ENCODE measurements at places on chromosomes 16 and 17. TPM values are rescaled to one million over a fixed set of nuclear protein-coding genes. Genes with fewer than 3 reads are reported as not detected.
A peak's percentile ranks its signal among the peaks of the same experiment; 100 is the strongest.

LLGL2 gene
- 51.9 TPM for total RNA-seq

KRT25 gene
- total RNA-seq = not detected

WNT3 gene
- total RNA-seq = 4.1 TPM

PEMT gene
- 167 TPM for total RNA-seq

KRT33A gene
- total RNA-seq = not detected

SNAI3 gene
- total RNA-seq = 0.21 TPM

RABEP2 gene
- 6.7 TPM for total RNA-seq

KRTAP9-2 gene
- not detected for total RNA-seq

GINS2 gene
- 3.7 TPM for total RNA-seq

CORO6 gene
- 0.62 TPM for total RNA-seq

SLC5A11 gene
- 1.6 TPM for total RNA-seq

WFIKKN2 gene
- total RNA-seq = not detected

ASPHD1 gene
- not detected for total RNA-seq

FAM117A gene
- total RNA-seq = 7.3 TPM

DNA sequence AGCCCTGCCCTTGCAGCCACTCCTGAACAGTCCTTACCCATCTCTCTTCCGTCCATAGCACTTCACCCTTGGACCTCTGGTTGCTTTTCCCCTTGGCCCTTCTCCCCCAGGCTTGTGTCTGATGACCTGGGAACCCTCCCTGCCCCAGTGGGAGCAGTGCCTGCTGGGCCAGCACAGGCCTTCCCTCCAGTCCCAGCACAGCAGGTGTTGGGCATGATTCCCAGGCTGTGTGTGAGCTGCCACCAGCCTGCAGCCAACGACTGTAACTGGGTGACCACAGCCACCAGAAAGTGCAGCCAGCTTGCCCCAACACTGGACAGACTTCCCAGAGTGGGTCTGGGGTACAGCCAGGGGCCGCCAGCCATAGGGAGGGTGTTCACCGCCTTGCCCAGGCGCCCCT lies 30.0 kb downstream of the CRAMP1 start:
- no peaks in the 10 kb centered on the region for H3K27me3 ChIP-seq
- no peaks in the 10 kb centered on the region for H3K36me3 ChIP-seq
- H3K4me1 ChIP-seq = no peaks in the 10 kb centered on the region
- no peak overlapping the region for H3K27ac ChIP-seq
- DNase-seq = no peak

- no peaks in the 10 kb centered on the region for H3K4me1 ChIP-seq
- no peaks in the 10 kb centered on the region for H3K36me3 ChIP-seq
- H3K27me3 ChIP-seq = no peaks in the 10 kb centered on the region
- DNase-seq = peak; percentile 65
- peak within 1 kb of the TSS; percentile 29 for H3K4me3 ChIP-seq
- peak within 1 kb of the TSS; percentile 51 for H3K27ac ChIP-seq
These were observed at the start of gene ATP2A3 for GRCh38 chr17:3964203-3965117. ATP2A3 (minus strand) TSS chr17:3964437; CDS start chr17:3964291, 146 bp downstream.

GRCh38 chr17:36935671-36936454 lies 1.4 kb upstream of the LHX1 start:
- H3K27me3 ChIP-seq = peaks cover 85% of the 10 kb centered on the region
- no peak overlapping the region for H3K4me3 ChIP-seq
- H3K4me1 ChIP-seq = no peaks in the 10 kb centered on the region
- no peak for DNase-seq
- no peaks in the 10 kb centered on the region for H3K36me3 ChIP-seq

DNA sequence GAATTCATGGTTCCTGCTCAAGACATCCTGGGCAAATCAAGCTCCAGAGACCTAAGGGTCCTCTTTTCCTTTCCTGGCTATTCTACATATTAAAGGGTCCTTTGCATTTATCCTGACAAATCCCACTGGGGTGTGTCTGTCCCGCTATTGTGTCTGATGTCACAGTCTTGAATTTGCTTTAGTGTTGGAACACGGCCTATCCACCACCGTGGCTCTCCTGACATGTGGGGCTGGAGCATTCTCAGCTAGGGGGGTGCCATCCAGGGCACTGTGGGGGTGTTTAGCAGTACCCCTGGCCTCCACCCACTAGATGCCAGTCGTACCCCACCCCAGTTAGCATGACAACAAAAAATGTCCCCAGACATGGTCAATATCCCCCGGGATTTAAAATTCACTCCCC lies 92.9 kb downstream of the IRF8 start:
- H3K4me1 ChIP-seq = peaks cover 6% of the 10 kb centered on the region
- no peaks in the 10 kb centered on the region for H3K36me3 ChIP-seq
- no peak overlapping the region for H3K4me3 ChIP-seq
- DNase-seq = peak; percentile 27
- H3K27ac ChIP-seq = no peak overlapping the region
- no peaks in the 10 kb centered on the region for H3K27me3 ChIP-seq

- H3K4me1 ChIP-seq = no peaks in the 10 kb centered on the region
- DNase-seq = no peak
- H3K36me3 ChIP-seq = no peaks in the 10 kb centered on the region
- no peaks in the 10 kb centered on the region for H3K27me3 ChIP-seq
- no peak overlapping the region for H3K4me3 ChIP-seq
These were observed 252.9 kb upstream of the XYLT1 start for GRCh38 chr16:17723531-17724134.

DNA sequence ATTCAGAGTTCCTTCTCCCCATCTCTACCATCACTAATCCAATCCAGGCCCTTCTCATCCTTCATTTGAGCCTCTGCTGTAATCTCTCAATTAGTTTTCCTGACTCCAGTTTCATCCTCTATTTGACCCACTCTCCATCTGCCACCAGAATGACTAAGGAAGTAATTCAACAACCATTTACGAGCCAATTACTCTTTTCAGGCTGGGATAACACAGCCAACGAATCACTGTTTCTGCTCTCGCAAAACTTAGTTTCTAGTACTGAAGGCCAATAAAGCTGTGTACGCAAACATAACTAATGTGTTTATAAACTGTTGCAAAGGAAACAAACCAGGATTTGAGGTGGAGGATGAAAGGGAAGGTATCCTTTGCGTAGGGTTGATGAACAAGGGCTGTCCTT lies 53.7 kb downstream of the MAP2K6 start:
- H3K27me3 ChIP-seq = no peaks in the 10 kb centered on the region
- no peak overlapping the region for H3K27ac ChIP-seq
- no peaks in the 10 kb centered on the region for H3K36me3 ChIP-seq
- H3K4me1 ChIP-seq = no peaks in the 10 kb centered on the region
- no peak for DNase-seq

GRCh38 chr16:88570691-88571092 lies 489 bp downstream of the ZC3H18 start:
- no peaks in the 10 kb centered on the region for H3K27me3 ChIP-seq
- DNase-seq = no peak
- peaks cover 5% of the 10 kb centered on the region for H3K36me3 ChIP-seq
- H3K27ac ChIP-seq = peak overlapping the region; percentile 80
- H3K4me1 ChIP-seq = no peaks in the 10 kb centered on the region
- peak overlapping the region; percentile 88 for H3K4me3 ChIP-seq

GRCh38 chr16:50528820-50529219 lies 19.4 kb upstream of the NKD1 start:
- no peak overlapping the region for H3K4me3 ChIP-seq
- H3K36me3 ChIP-seq = no peaks in the 10 kb centered on the region
- peaks cover 11% of the 10 kb centered on the region for H3K4me1 ChIP-seq
- DNase-seq = no peak
- H3K27me3 ChIP-seq = no peaks in the 10 kb centered on the region

- H3K27me3 ChIP-seq = no peaks in the 10 kb centered on the region
- peak within 1 kb of the TSS; percentile 62 for H3K27ac ChIP-seq
- peak within 1 kb of the TSS; percentile 73 for H3K4me3 ChIP-seq
These were observed at the start of gene GIT1 for GRCh38 chr17:29589524-29590410. GIT1 (minus strand) TSS chr17:29589648; CDS start chr17:29589378, 270 bp downstream.

DNA sequence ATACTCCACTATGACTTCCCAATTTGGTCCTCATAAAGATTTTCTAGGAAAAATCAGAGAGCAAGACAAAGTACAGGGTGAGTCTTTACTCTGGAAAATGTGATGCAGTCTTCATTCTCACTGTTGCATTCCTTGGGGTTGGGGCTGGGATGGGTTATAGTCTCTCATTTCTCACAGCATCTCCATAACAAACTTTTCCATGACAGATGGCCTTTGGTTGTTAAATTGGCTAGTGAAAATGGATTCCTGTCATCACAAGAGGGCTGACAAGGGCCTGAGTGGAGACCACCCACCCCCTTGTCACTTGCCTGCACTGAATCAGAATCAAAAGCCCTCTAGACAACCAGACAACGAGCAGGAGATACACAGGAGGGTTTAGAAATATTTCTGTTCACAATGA lies 174.6 kb downstream of the AATF start:
- H3K4me1 ChIP-seq = peaks cover 4% of the 10 kb centered on the region
- no peaks in the 10 kb centered on the region for H3K27me3 ChIP-seq
- DNase-seq = no peak
- H3K27ac ChIP-seq = no peak overlapping the region

- no peak overlapping the region for H3K4me3 ChIP-seq
- no peaks in the 10 kb centered on the region for H3K36me3 ChIP-seq
- H3K4me1 ChIP-seq = no peaks in the 10 kb centered on the region
- H3K27me3 ChIP-seq = no peaks in the 10 kb centered on the region
These were observed 484.9 kb upstream of the WSB1 start for GRCh38 chr17:26809033-26809432.

- H3K4me3 ChIP-seq = no peak overlapping the region
- peaks cover 6% of the 10 kb centered on the region for H3K36me3 ChIP-seq
- H3K27me3 ChIP-seq = no peaks in the 10 kb centered on the region
- DNase-seq = no peak
These were observed 40.3 kb downstream of the PKD1 start for GRCh38 chr16:2095315-2095853.

DNA sequence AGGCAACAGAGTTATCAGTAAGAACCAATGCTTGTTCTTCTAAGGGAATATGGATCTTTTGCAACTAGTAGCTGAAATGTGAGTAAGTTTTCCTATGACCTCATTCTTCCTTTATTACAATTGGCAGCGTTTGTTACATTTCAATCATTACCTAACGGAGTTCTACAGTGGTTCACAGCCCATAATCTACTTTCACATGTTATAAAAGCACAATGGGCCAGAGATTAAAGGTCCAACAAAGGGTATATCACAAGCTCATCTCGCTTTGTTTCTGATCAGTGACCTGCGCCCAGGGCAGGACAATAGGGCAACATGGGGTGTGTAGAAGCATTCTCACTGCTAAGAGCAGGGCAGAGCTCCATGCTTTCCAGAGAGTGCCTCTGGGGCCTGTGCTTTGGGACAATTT lies 279.9 kb upstream of the DYNLRB2 start:
- H3K4me1 ChIP-seq = no peaks in the 10 kb centered on the region
- no peaks in the 10 kb centered on the region for H3K36me3 ChIP-seq
- no peaks in the 10 kb centered on the region for H3K27me3 ChIP-seq
- no peak overlapping the region for H3K4me3 ChIP-seq

DNA sequence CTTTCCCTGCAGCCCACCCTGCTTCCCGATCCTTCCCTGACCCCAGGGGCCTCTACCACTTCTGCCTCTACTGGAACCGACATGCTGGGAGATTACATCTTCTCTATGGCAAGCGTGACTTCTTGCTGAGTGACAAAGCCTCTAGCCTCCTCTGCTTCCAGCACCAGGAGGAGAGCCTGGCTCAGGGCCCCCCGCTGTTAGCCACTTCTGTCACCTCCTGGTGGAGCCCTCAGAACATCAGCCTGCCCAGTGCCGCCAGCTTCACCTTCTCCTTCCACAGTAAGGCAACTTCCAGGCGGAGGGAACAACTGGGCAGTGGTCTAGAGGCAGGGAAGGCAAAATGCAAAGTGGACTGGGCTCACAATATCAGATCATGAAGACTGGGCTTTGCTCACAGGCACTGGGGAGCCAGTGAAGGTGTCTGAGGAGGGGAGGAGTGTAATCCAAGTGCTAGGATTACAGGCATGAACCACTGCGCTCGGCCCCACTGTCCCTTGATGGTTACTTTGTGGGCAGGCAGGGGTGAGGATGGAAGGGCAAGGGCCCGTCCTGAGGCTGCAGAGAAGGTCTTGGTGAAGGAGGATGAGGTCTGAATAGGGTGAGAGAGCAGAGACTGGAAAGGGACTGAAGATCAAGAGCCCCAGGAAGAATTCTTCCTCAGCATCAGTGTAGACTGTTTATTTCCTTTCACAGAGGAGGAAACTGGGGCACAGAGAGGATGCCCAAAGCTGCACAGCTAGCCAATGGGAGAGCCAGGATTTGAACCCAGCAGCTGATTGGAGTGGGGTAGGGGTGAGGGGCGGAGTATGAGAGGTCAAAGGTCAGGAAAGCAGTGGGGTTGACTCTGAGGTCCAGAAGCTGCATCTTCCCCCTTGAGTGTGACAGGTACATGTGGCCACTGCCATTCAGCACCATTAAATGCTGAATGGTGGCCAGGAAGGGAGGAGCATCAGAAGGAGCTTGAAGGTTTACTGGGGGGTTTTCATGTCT lies 16.5 kb upstream of the ADGRG3 start:
- H3K36me3 ChIP-seq = no peaks in the 10 kb centered on the region
- no peaks in the 10 kb centered on the region for H3K27me3 ChIP-seq
- H3K27ac ChIP-seq = no peak overlapping the region
- no peak overlapping the region for H3K4me3 ChIP-seq
- H3K4me1 ChIP-seq = no peaks in the 10 kb centered on the region

DNA sequence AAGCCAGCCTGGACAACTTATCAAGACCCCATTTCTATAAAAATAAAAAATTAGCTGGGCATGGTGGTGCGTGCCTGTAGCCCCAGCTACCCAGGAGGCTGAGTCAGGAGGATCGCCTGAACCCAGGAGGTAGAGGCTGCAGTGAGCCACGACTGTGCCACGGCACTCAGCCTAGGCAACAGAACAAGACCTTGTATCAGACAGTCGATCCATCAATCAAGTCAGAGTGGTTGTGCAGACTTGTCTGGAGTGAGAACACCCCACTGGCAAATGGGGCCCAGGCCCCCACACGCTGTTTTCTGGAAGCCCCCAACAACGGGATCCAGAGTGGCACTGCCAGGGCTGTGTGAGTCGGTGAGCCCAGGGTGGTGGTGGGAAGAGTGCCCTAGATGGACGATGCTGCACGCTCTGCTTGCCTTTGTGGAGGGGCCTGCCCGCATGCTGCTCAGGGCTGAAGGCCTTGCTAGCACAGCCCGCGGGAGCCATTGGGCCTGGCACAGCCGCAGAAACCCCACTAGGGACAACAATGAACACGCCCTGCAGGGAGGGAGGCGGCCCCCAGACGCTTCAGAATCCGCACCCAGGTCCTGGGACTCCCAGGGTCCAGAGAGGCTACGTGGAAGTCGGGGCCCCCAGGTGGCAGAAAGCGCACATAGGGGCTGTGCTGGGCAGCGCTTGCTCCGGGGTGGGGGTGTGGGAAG lies 80.1 kb upstream of the GNG13 start:
- H3K4me3 ChIP-seq = no peak overlapping the region
- H3K27ac ChIP-seq = no peak overlapping the region
- H3K4me1 ChIP-seq = no peaks in the 10 kb centered on the region
- H3K36me3 ChIP-seq = no peaks in the 10 kb centered on the region

DNA sequence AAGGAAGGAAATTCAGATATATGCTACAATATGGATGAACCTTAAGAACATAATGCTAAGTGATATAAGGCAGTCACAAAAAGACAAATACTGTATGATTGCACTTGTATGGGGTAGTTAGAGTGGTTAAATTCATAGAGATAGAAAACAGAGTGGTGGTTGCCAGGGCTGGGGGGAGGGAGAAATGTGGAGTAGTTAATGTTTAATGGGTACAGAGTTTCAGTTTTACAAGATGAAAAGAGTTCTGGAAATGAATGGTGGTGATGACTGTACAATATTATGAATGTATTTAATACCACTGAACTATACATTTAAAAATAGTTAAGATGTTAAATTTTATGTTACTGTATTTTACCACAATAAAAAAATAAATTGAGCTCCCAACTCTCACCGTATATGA lies 157.9 kb downstream of the TOX3 start:
- no peak overlapping the region for H3K27ac ChIP-seq
- H3K27me3 ChIP-seq = no peaks in the 10 kb centered on the region
- no peaks in the 10 kb centered on the region for H3K36me3 ChIP-seq
- no peak overlapping the region for H3K4me3 ChIP-seq
